ENCODE measurements at places on chromosomes 16 and 17.

DNA sequence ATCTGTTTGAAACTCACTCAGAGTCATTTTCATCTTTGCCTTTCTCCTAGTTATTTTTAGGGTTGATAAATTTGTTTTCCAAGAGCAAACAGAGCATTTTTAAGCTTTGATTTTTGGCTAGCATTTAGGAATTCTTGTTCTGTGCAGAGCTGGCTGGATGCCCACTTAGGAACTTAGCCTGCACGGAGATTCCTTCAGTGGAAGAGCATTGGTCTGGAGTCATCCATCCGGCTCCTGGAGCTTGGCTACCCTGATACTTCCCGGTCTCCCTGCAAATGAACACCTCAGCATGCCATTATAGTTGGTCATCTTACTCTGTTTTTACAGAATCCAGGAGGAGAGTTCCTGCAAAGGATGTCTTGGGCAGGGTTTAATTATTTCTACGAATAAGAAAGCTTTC, 57.1 kb downstream of the SPECC1 start:
- DNase-seq: no peak

- DNase-seq: no peak
Observed at GRCh38 chr16:84739349-84740124, 39.7 kb downstream of the USP10 start.

DNA sequence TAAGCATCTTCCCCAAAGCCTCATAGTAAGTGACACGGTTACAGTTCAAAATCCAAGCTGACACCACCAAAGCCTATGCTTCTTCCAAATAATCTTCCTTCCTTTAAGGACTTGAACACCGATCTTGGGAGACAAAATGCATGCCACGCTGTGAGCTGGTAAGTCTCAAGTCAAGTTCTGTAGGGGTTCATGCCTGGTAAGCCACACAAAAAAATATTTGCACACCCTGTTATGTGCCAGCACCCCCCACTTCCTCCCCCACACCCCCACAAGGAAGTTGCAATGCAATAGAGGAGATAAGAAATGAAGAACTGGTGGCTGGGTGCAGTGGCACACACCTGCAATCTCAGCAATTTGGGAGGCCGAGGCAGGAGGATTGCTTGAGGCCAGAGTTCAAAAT, 5.6 kb downstream of the NOG start:
- no peak for DNase-seq

DNA sequence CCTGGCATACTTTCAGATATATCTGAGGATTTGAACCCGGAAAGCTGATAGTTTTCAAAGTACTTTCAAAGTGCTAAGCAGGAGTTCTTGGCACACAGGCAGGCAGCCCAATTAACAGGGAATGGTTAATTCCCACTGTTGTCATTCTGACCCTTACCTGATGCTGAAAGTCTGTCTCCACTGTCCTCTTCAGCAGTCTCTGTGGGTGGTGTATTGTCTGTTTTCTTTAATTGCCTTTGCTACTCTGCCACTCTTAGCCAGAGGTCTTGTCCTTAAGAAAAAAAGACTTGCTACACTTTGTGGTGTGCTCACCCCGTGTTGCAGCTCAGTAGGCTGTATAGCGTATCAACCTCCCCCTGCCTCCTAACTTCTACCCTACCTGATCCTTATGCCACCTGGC, 63.2 kb upstream of the SLC12A3 start:
- DNase-seq: no peak

GRCh38 chr17:75417054-75417580, 11.6 kb upstream of the GRB2 start:
- no peak for DNase-seq

GRCh38 chr17:80045703-80046102, 9.3 kb downstream of the CCDC40 start:
- no peak for DNase-seq

DNA sequence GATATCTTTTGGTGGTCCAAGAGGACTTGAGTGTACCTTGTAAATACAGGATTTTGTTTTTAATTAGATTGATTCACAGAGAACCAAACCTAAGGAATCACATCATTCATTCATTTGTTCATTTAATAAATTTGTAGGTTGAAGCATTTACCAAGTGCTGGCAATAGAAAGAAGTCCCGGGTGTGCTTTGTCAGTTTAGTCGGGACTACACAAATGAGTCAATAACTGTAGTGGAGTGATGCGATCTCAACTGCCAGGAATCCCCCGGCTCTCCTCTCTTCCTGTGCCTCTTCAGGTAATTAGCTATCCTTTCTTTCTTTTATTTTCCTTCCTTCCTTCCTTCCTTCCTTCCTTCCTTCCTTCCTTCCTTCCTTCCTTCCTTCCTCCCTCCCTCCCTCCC, 1.4 kb upstream of the WWOX start:
- DNase-seq: no peak

All from caudate nucleus (tissue), 63 donors.